ENCODE measurements at places on chromosomes 4 and X.

GRCh38 chr4:126268106-126268505, 953.4 kb downstream of the FAT4 start:
- no peak for DNase-seq

- DNase-seq = no peak
These were observed 834 bp downstream of the NHS start for GRCh38 chrX:17375637-17376430.

- DNase-seq = no peak
These were observed 30.0 kb downstream of the WDR1 start for GRCh38 chr4:10086506-10087120.

GRCh38 chr4:23924556-23924955, 34.7 kb upstream of the PPARGC1A start:
- no peak for DNase-seq

DNA sequence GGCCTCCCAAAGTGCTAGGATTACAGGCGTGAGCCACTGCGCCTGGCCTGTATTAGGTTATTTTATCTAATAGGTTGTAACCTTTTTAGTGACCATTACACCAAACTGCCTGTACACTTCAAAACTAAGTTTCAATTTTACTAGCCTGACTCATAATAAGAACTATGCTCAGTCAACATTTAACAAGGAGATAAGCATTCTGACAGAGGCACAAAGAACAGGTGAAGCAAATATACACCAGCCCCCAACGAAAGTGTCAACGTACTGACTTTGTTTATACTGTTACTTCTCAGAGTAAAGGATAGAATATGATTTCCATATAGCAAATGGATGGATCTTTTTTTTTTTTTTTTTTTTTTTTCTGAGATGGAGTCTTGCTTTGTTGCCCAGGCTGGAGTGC, 62.8 kb downstream of the SHISA3 start:
- no peak for DNase-seq
